ENCODE measurements at places on chromosomes 6 and 20.

- H3K36me3 ChIP-seq: no peaks in the 10 kb centered on the region
- H3K27me3 ChIP-seq: no peaks in the 10 kb centered on the region
- no peaks in the 10 kb centered on the region for H3K4me1 ChIP-seq
- no peak overlapping the region for H3K27ac ChIP-seq
- no peak overlapping the region for H3K4me3 ChIP-seq
- no peak for DNase-seq
Observed at GRCh38 chr20:62959998-62960436, 7.5 kb downstream of the SLC17A9 start.

GRCh38 chr6:8014947-8015346 lies 49.2 kb downstream of the BLOC1S5 start:
- H3K27ac ChIP-seq: no peak overlapping the region
- H3K36me3 ChIP-seq: peaks cover 12% of the 10 kb centered on the region
- no peaks in the 10 kb centered on the region for H3K27me3 ChIP-seq
- H3K4me3 ChIP-seq: no peak overlapping the region
- H3K4me1 ChIP-seq: no peaks in the 10 kb centered on the region
- no peak for DNase-seq

DNA sequence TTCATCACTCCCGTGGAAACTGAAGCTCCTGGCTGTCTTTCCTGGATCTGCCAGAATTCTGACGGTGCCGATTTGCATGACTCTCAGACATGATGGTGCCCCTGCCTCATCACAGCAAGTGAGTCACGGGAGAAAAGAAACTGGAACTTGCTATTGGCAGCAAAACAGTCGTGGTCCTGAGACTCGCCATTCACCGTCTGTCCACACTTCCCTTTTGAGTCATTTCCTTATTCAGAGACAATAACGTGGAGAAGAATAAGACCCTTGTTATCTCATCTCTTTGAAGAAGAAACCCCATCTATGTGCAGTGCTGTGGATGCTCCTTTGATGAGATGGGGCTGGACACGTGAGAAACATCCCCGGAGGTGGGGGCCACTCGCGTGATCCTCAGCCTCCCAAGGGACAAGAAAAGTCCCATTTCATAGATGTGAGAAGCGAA lies 4.2 kb downstream of the GPR31 start:
- no peaks in the 10 kb centered on the region for H3K36me3 ChIP-seq
- peak overlapping the region; percentile 37 for H3K4me3 ChIP-seq
- no peak for DNase-seq
- no peaks in the 10 kb centered on the region for H3K27me3 ChIP-seq
- no peak overlapping the region for H3K27ac ChIP-seq
- no peaks in the 10 kb centered on the region for H3K4me1 ChIP-seq

DNA sequence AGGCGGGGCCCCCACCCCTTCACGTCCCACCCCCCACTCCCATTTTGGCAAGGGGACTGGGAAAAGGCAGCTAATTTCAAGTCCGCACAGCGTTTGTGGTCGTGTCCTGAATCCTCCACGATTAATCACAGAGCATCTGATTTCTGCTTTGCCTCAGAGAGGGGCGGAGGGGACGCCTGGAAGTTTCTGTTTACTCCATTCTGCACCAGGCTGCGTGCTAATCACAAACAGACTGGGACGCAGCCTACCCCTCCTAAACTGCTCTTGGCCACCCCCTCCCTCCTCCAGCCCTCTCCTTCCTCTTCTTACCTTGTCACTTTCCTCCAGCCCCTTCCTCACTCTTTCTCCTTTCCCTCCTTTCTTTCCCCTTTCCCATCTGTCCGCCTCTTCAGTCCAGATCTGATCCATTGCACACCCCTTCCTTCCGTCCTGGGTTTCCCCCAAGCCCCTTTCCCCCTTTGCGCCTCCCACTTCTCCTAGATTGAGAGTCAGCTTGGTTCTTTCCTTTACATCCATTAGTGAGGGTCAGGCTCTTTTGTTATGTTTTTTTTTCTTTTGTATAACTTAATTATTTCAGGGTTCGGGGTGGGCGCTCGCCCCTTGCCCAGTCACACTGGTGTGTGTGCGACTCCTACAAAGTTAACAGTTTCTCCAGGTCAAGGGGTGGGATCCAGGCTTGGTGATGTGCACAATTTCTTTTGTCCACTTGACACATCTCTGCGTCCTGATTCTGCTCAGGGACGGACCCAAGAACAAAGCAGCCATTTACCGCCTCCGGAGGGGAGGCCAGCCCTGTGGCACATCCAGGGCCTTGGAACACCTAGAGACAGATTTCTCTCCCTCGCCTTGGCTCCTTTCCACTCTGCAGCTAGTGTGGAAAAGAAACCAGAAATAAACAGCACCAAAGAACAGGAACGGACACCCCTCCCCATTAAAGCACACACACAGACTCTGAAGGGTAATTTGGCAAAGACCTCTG lies 520 bp upstream of the RIPOR3 start:
- H3K27ac ChIP-seq: no peak overlapping the region
- no peak overlapping the region for H3K4me3 ChIP-seq
- DNase-seq: no peak
- H3K27me3 ChIP-seq: peaks cover 18% of the 10 kb centered on the region
- H3K4me1 ChIP-seq: no peaks in the 10 kb centered on the region
- no peaks in the 10 kb centered on the region for H3K36me3 ChIP-seq

DNA sequence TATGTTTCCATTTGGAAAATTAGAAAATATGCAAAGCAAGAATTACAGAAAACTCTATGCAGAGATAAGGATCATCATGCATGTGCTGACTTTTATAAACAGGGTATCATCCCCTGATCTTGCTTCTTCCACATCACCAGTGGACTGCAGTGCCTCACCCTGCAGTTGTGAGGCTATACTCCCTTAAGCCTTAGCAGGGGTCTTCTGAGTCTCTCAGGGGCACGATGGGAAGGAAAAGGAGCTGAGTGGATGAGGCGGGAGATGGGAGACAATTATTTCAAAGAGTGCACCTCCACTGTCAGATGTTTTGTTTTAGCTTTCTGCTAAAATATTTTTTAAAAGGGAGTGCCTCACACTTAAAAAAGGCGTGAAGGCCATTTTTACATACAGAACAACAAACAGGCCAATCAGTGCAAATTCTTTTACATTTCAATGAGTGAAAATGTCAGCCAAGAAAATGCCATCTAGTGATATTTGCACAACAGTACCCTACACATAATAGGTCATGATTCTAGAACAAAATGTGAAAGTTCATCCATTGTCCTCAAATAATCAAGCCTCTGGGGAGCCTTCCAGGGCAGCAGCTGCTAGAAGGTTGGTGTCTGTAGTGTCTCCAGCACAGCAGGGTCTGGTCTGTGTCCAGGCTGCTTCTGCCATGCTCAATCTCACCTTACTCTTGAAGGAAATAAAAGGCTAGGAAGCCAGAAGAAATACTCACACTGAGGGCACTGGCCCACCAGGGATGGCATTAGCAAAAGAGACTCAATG lies 13.2 kb upstream of the SERPINB9 start:
- peaks cover 7% of the 10 kb centered on the region for H3K4me1 ChIP-seq
- H3K27ac ChIP-seq: no peak overlapping the region
- no peaks in the 10 kb centered on the region for H3K36me3 ChIP-seq
- H3K4me3 ChIP-seq: no peak overlapping the region
- H3K27me3 ChIP-seq: no peaks in the 10 kb centered on the region

DNA sequence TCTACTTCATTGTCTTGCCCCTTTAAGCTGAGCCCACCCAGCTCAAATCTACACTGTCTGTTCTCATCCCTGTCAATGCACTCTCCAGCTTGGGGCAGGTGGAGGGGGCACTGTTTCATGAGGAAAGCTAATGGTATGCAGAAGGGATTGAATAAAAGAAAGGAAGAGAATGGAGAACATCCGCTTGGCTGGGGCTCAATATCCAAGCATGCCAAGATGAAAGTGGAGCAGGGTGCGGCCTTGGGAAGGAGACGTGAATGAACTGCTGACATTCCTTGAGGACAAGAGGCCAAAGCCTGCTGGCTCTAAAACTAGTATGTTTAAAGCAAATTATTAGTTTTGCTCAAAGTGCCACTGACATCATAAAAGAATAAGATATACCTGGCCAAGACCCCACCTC lies 24.2 kb downstream of the AKAP12 start:
- H3K36me3 ChIP-seq: no peaks in the 10 kb centered on the region
- H3K27me3 ChIP-seq: no peaks in the 10 kb centered on the region
- H3K4me3 ChIP-seq: no peak overlapping the region
- DNase-seq: no peak
- H3K4me1 ChIP-seq: no peaks in the 10 kb centered on the region

- H3K27ac ChIP-seq: no peak overlapping the region
- DNase-seq: no peak
- H3K4me1 ChIP-seq: no peaks in the 10 kb centered on the region
Observed at GRCh38 chr6:7261032-7261841, 51.8 kb downstream of the SSR1 start.

DNA sequence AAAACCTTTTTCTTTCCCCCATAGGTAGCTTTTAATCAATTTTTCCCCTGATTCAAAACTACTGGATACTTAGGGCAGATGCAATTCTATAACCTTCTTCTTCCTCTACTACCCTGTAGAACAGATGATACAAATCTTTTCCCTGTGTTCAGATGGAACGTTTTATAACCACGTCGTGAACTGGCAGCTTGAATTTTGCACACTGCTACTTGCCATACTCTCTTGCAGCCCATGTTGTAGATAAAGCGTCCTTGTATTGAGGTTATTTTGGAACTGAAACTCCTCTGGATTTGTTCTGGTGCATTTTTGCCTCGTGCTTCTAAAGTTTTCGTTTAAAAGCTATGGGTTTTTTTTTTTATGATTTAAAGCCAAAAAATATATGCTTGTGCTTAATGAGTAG lies 440.2 kb downstream of the RFPL4B start:
- H3K27ac ChIP-seq: no peak overlapping the region
- no peaks in the 10 kb centered on the region for H3K4me1 ChIP-seq
- no peak for DNase-seq
- no peak overlapping the region for H3K4me3 ChIP-seq

Measured in effector memory CD4-positive, alpha-beta T cell (primary cell).